ENCODE measurements at places on chromosomes 5 and 9. TPM values are rescaled to one million over a fixed set of nuclear protein-coding genes. Genes with fewer than 3 reads are reported as not detected.
A peak's percentile ranks its signal among the peaks of the same experiment; 100 is the strongest.

DNA sequence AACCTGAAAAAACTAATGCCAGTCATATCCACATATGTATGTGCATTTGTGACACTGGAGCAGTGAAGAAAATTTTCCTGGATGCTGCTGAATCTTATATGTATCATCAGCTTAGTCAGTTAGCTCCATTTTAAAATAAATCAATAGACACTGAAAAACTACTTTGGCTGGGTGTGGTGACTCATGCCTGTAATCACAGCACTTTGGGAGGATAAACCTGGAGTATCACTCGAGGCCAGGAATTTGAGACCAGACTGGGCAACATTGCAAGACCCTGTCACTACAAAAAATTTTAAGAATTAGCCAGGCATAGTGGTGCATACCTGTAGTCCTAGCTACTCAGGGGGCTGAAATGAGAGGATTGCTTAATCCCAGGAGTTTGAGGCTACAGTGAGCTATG is 511.0 kb upstream of the TLE4 start:
- DNase-seq: no peak
- H3K4me1 ChIP-seq: peaks cover 3% of the 10 kb centered on the region
- H3K4me3 ChIP-seq: no peak overlapping the region
- no peak overlapping the region for H3K27ac ChIP-seq
- no peaks in the 10 kb centered on the region for H3K27me3 ChIP-seq

DNA sequence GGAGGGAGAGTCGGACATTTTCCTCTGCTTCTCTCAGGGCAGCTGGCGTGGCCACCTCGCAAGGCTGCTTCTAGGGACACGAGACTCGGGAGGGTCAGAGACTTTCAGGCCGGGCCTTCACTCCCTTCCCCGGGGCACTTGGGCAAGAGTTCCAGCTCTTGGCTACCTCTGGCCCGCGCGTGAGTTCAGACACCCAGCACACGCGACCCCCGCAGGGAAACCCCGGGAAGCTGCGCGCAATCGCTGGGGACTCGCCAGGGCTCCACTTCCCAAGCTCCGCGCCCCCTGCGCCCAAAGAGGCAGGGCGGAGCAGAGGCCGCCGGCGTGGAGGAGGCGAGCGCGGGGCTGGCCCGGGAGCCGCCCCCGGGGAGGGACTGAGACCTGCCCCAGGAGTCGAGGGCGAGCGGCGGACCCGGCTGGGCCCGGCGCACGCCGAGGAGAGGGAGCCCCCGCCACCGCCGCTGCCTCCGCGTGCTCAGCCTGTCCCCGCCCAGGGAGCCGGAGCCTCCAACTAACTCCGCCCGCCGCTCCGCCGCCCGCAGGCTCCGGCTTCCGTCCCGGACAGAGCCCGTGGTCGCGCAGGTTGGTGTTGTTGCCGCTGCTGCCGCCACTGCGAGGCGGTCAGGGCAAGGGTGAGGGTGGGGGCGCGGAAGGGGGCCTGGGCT is at the start of gene PAM:
Gene PAM (plus strand): TSS at position 539 of the 665 bp plus-strand sequence. CDS start 110,891 bp downstream, outside the sequence.
- no peaks in the 10 kb centered on the region for H3K36me3 ChIP-seq
- H3K27me3 ChIP-seq: no peaks in the 10 kb centered on the region
- peak within 1 kb of the TSS; percentile 82 for H3K4me3 ChIP-seq
- DNase-seq: no peak
- H3K27ac ChIP-seq: peak within 1 kb of the TSS; percentile 83
- H3K4me1 ChIP-seq: peaks cover 19% of the 10 kb centered on the region

GRCh38 chr5:63135291-63135690 is 556.7 kb downstream of the LRRC70 start:
- DNase-seq: no peak
- H3K27me3 ChIP-seq: no peaks in the 10 kb centered on the region
- H3K27ac ChIP-seq: no peak overlapping the region

DNA sequence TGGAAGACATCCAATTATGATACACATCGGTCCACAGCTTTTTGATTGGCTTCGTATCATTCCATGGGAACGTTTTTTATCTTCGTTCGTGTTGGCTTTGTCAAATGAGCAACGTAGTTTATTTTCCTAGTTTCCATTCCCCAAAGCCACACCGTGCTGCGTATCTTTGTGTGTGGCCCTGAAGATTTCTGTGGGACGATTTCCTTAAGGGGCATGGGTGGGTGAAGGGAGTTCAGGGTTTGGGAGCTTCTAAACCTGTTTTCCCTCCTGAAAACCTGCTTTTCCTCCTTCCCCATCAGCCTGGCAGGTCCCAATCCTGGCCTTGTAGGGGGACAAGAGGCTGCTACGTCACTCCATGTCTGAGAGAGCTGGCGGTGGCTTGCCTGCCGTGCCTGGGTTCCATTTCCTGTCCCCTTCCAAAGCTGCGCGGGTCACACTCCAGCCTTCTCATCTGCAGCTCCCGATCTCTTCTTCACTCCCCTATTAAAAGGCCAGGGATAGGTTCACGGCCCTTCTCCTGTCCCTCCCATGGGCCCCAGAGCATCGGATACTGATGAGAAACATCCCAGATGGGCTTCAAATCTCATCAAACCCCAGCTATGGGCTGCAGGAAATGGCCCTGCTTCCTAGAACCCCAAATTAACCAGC is 23.5 kb upstream of the ASS1 start:
- H3K27ac ChIP-seq: no peak overlapping the region
- DNase-seq: no peak
- H3K36me3 ChIP-seq: no peaks in the 10 kb centered on the region
- H3K4me1 ChIP-seq: peaks cover 5% of the 10 kb centered on the region

DNA sequence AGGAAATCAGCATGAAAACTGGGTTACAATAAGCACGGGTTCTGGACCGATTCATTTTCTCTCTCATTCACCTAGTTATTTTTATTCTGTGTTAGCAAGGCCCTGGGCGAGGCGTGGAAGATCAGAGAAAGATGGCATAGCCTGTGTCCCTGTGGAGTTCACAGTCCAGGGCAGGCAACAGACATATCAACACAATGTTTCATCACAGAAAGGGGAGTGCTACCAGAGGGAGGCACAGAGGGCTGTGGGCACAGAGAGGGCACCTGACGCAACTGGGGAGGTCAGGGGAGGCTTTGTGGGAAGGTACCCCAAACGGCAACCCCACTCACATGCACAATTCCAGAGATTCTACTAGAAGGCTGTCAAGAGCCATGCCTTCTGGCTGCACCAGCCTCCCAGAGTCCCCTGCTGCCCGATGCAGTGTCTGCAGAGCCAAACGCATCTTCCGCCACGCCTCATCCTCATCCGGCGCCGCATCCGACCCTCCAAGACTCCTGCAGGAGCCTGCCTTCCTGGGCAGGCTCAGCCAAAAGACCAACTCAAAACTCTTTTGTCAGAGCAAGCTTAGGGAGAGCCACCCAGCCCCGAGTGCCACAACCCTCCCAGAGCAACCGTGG is 1.4 kb downstream of the FAM193B start:
- H3K36me3 ChIP-seq: peaks cover 11% of the 10 kb centered on the region
- H3K4me3 ChIP-seq: peak overlapping the region; percentile 88
- peak overlapping the region; percentile 44 for H3K27ac ChIP-seq
- H3K27me3 ChIP-seq: no peaks in the 10 kb centered on the region
- peaks cover 24% of the 10 kb centered on the region for H3K4me1 ChIP-seq

Gene CAST
- polyA plus RNA-seq: 148 TPM

DNA sequence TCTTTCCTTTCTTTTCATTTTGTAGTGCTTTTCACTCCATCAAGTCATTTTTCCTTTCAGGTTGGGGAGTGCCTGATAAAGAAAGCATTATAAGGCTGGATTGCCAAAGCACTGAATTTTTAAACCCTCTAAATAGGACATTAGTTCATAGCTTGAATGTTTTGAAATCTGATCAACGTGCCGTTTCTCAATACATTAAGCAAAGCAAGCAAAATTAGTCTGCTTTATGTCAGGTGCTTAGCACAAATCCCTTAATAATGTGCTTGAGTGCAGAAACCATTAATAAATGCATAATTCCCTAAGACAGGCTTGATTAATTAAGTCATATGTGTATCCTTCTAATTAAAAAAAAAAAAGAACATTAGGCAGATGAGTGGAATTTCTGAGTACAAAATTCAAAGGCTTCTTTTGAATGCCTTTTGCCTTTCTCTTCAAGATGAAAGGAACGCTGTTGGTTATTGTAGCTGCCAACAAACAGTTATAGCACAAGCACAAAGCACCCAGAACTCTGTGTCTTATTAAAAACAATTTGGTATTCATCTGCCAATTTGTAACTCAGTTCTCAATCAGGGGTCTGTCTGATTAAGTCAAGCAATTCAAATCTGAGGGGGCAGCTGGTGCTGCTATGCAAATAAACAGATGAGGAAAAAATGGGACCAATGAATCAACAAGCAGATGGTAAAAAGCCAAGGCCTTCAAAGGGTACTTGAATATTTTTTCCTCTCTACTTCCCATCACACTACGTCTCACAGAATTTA is 233.7 kb downstream of the TLE1 start:
- H3K4me3 ChIP-seq: no peak overlapping the region
- H3K27ac ChIP-seq: no peak overlapping the region
- no peaks in the 10 kb centered on the region for H3K27me3 ChIP-seq
- no peaks in the 10 kb centered on the region for H3K4me1 ChIP-seq
- no peaks in the 10 kb centered on the region for H3K36me3 ChIP-seq

GRCh38 chr5:8729437-8729836 is 816.4 kb downstream of the SEMA5A start:
- H3K4me1 ChIP-seq: no peaks in the 10 kb centered on the region
- H3K4me3 ChIP-seq: no peak overlapping the region
- no peak overlapping the region for H3K27ac ChIP-seq

Gene DDX4
- polyA plus RNA-seq: 0.04 TPM

Gene WNK2
- not detected for polyA plus RNA-seq

Gene RNF130
- 15.1 TPM for polyA plus RNA-seq

DNA sequence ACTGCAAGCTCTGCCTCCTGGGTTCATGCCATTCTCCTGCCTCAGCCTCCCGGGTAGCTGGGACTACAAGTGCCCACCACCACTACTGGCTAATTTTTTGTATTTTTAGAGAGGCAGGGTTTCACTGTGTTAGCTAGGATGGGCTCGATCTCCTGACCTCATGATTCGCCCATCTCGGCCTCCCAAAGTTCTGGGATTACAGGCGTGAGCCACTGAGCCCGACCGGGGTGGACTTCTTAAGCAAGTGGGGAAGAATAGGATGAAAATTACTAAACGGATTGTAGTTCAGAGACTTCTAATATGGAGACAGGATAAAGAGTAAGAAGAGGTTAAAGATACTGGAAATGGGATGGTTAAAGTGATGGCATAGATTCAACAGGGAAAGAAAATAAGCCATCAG is 132.3 kb upstream of the IRX2 start:
- no peaks in the 10 kb centered on the region for H3K4me1 ChIP-seq
- no peak overlapping the region for H3K27ac ChIP-seq
- no peaks in the 10 kb centered on the region for H3K27me3 ChIP-seq

Gene UBQLN1
- polyA plus RNA-seq: 111 TPM

Gene OSMR
- polyA plus RNA-seq: 33.3 TPM

DNA sequence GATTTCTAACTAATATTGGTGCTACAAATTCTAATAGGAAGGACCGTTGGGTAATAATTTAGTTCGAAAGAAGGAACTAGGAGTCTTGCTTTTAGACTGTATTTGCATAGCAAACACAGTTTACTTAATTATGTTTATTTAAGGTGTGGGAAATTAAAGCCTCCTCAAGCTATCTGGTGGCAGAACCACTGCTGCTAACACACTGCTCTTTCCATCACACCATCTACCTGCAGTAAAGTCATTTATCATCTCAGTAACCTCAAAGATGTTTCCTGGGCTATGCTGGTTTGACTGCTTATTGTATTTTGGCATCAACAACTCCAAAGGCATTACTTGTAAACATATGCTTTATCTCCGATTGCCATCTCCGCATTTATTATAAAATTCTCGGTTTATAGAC is 114.3 kb downstream of the DEPDC1B start:
- H3K27ac ChIP-seq: no peak overlapping the region
- no peak overlapping the region for H3K4me3 ChIP-seq
- no peak for DNase-seq
- no peaks in the 10 kb centered on the region for H3K4me1 ChIP-seq
- no peaks in the 10 kb centered on the region for H3K27me3 ChIP-seq
- H3K36me3 ChIP-seq: no peaks in the 10 kb centered on the region

Gene CCNO
- 0.94 TPM for polyA plus RNA-seq

DNA sequence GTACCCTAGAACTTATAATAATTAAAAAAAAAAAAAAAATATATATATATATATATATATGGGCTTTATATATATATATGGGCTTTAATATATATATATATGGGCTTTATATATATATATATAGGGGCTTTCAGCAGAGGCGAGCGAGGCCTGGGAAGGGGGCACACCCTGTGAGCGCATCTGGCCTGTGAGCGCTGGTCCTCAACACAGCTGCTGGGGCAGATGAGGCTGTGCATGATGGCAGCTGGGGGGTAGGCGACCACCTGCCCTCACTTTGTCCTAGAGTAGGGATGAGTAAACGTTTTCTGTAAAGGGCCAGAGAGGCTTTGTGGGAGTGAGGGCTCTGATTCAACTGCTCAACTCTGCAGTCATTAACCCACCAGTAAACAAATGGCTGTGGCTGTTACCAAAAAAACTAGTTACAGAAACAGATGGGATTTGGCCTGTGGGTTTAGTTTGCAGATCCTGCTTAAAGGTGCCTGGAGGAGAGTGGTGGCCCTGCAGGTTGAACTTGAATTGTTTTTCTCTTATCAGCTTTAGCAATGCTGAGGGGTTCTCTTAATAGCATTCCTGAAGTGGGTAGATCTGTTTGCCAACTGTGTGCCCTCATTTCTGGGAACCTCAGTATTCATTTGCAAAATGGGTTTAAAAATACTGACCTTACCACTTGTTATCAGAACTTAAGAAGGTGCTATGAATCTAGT is 88.1 kb upstream of the EPB41L4B start:
- H3K27ac ChIP-seq: no peak overlapping the region
- no peaks in the 10 kb centered on the region for H3K27me3 ChIP-seq
- H3K4me3 ChIP-seq: no peak overlapping the region
- DNase-seq: no peak
- H3K36me3 ChIP-seq: peaks cover 33% of the 10 kb centered on the region

Gene JAK2
- polyA plus RNA-seq: 5.4 TPM

Gene INSYN2B
- polyA plus RNA-seq: 0.73 TPM

- no peak for DNase-seq
- H3K36me3 ChIP-seq: no peaks in the 10 kb centered on the region
- H3K4me3 ChIP-seq: no peak overlapping the region
These were observed 29.3 kb upstream of the MINAR2 start for GRCh38 chr5:129718471-129719090.

Gene GOLGA1
- polyA plus RNA-seq: 7.6 TPM

Gene MEF2C
- polyA plus RNA-seq: 0.07 TPM

Gene LCN1
- polyA plus RNA-seq: not detected
